ENCODE measurements at places on chromosomes 11 and 22. TPM values are rescaled to one million over a fixed set of nuclear protein-coding genes. Genes with fewer than 3 reads are reported as not detected.

DNA sequence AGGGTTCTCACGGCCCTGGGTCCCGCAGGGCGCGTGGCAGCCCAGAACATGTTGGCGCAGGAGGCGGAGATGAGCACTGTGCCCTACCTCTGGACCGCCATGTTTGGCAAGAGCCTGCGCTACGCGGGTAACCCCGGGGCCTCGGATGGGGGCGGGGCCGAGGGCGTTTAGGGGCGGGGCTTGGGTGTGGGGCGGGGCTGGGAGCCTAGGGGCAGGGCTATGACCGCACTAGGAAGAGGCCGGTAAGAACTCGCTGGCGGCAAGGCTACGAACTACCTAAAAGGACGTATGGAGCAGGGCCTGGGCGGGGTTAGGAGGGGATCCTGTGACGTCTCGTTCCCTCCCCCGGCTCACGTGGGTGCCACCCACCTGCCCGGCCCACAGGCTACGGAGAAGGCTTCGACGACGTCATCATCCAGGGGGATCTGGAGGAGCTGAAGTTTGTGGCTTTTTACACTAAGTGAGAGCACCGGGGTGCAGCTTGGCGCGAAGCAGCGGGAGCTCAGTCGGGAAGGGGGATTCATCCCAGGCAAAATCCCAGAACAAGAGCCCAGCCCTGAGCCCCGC lies 2.8 kb upstream of the LZTR1 start:
- peak; percentile 43 for DNase-seq

DNA sequence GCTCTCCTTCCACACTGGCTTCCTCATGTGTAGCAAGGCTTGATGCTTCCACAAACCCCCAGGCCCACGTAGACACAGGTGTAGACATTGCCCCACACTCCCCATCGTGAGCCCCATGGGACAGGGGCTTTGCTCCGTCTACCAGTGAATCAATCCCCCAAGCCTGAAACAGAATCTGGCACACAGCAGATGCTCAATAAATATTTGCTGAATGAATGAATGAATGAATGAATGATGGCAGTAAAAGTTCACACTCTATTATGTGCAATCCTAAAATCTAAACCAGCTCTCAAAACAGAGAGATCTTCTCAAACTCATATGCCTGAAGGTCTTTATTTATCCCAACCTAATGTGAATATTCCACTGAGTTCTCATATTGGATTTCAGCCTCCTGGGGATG lies 69.9 kb downstream of the MN1 start:
- DNase-seq, result no peak

GRCh38 chr11:132943706-132944568 lies 588.4 kb downstream of the OPCML start:
- no peak for DNase-seq

The MS4A4A gene
- total RNA-seq, result not detected

The KRTAP5-2 gene
- total RNA-seq, result not detected

The TTC36 gene
- 2.3 TPM for total RNA-seq

DNA sequence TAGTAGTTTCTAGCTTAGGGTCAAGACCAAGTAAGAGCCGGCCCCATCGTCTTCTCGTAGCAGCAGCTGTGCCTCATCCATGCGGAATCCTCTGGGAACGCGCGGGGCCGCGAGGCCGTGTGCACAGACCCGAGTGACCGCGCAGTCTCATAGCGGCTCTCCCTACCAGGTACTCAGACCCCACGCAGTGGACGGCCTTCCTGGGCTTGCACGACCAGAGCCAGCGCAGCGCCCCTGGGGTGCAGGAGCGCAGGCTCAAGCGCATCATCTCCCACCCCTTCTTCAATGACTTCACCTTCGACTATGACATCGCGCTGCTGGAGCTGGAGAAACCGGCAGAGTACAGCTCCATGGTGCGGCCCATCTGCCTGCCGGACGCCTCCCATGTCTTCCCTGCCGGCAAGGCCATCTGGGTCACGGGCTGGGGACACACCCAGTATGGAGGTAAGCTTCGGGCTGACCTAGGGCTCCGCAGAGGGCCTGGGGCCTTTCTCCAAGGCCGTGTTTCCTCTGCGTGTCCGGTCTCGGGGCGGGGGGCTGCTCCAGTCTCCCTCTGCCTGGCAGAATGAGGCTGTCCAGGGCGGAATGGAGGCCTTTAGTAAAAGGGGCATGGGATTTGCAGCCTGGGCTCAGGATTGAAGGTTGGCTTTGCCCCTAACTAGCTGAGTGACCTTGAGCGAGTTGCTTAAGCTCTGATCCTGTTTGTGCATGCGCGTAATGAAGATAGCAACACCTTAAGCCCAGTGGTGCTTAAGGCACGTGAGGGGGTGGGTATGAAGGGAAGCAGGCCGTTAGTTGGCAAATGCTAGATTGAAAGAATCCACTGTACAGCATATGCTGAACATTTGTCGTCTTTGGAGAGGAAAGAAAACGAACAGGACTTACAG lies 48.9 kb downstream of the ST14 start:
- DNase-seq, result no peak

DNA sequence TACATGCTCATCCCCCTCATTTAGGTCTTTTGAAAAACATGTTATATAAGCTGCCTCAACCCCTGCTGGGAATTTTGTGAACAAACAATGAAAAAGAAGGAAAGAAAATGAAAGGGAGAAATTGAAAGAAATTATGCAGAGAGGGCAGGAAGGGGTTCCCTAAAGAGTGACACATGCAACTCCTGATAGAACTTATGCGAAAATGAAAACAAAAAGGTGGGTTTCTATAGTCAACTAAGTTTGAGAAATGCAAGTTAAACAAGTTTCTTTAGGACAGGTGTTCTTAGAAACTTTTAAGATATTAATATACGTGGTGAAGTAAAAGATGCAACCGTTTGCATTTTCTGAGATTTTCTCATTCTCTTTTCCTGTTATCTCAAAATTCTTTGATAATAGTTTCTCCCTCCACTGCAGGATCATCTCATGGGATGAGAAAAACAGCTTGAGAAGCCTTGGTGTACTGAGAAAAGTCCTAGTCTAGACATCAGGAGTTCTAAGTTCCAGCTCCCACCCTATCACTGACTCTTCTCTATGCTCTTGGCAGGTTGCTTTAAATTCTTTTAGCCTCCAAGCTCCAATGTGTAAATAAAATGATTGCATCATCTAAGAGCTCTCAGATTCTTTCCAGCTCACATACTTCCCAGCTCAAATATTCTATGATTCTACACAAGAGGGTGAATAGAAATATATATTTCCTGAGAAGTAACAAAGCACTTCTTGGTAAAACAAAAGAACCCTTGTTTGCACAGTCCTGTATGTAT lies 109.2 kb downstream of the FAM76B start:
- peak; percentile 21 for DNase-seq

The CRACR2B gene
- total RNA-seq, result 0.17 TPM

GRCh38 chr22:50305393-50305922 lies 2.0 kb downstream of the PLXNB2 start:
- no peak for DNase-seq

DNA sequence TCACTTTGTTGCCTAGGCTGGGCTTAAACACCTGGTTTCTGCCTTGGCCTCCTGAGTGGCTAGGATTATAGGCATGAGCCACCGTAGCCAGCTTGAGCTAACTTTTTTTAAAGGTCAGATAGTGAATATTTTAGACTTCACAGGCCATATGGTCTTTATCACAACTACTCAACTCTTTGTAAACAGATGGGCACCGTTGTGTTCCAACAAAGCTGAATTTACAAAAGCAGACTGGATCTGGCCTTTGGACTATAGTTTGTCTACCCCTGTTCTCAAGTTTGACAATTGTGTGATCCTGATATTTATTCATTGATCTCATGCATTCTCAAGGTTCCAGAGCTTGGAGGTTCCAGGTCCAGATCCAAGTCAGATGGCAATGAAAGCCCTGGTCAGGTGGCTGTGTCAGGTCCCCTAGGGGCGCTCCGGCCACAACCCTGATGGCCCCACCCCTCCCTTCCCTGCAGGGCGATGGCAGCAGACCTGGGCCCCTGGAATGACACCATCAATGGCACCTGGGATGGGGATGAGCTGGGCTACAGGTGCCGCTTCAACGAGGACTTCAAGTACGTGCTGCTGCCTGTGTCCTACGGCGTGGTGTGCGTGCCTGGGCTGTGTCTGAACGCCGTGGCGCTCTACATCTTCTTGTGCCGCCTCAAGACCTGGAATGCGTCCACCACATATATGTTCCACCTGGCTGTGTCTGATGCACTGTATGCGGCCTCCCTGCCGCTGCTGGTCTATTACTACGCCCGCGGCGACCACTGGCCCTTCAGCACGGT lies 15.8 kb downstream of the P2RY2 start:
- DNase-seq, result no peak

GRCh38 chr11:58776891-58777710 lies 45.4 kb upstream of the GLYAT start:
- no peak for DNase-seq

DNA sequence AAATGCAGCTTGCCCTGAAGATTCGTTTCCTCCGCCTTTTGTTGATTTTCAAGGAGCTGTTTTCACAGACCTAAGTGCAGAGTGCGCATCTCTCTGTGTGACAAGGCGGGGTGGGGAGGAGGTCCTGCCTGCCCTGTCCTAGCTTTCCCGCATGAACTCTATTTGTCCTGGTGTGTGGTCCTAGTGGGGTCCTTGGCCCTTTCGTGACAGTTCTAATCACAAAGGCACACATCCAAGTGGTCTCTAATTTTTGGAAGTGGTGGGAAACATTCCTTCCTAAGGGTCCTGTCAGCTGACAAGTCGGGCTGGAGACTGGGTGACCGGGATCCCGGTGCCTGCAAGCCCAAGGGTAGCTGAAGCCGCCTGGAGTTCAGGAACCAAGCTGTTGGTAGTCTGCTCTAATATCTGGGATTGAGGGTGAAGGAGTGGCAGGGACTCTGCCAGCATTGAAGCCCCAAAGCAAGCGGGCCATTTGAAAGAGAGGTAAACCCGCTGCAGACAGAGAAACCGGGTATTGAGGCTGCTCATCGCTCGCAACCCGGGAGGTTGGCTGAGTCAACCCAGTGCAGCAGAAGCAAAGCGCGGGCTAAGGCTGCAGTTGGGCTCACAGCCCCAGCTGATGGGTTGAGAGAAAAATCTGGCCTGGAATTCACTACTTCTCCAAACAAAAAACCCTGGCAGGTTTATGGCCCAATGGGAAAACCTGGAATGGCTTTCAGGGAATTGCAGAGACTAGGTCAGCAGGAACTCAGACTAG lies 28.1 kb upstream of the FBXO3 start:
- peak; percentile 89 for DNase-seq

The CECR2 gene
- 0.50 TPM for total RNA-seq

- DNase-seq, result no peak
Measured at GRCh38 chr11:44645827-44646226, 80.4 kb downstream of the CD82 start.

DNA sequence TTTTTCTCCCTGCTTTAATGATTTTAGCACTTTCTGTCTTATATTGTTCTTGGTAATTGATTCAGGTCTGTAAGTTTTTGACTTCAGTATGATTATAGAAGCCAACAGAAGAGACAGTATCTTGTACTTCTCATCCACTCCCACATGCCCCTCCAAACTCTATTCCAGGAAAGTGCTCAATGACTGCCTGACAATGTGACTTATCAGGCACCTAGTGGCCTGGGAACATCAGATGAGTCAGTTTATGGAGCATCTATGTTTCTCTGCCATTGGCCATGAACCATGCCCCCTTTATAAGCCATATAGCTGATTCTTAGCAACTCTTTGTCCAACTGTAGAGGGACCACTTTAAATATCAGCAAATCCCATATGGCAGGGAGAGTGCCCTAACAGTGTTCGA lies 179.2 kb upstream of the MTMR2 start:
- DNase-seq, result no peak

The MADD gene
- 23.4 TPM for total RNA-seq

The CLP1 gene
- total RNA-seq, result 19.0 TPM

The CYTH4 gene
- total RNA-seq, result under 0.01 TPM

The TMEM45B gene
- 0.17 TPM for total RNA-seq

DNA sequence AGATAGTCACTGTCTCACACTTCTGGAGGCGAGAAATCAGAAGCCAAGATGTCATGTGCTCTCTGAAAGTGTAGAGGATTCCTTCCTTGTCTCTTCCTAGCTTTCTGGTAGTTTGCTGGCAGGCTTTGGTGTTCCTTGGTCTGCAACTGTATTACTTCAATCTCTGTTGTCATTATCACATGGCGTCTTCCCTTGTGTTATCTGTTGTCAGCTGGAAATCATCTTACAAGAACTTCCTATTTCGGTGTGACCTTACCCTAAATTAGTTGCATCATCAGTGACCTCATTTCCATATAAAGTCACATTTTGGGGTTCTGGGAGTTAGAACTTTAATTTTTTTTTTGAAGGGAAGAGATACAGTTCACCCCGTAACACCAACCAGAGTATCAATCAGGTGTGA lies 3.3 kb upstream of the LIN7C start:
- DNase-seq, result no peak

- no peak for DNase-seq
Measured at GRCh38 chr11:45666648-45667642, 1.5 kb upstream of the CHST1 start.

- DNase-seq, result no peak
Measured at GRCh38 chr22:19543970-19544708, 19.9 kb upstream of the CLDN5 start.

The KDM4E gene
- total RNA-seq, result not detected

The SLN gene
- total RNA-seq, result not detected

The RIMBP3C gene
- total RNA-seq, result not detected

The CRYAB gene
- 110 TPM for total RNA-seq

The NXPE4 gene
- not detected for total RNA-seq

The MRGPRE gene
- 0.83 TPM for total RNA-seq

- no peak for DNase-seq
Measured at GRCh38 chr11:133835593-133836548, 9.4 kb downstream of the SPATA19 start.

DNA sequence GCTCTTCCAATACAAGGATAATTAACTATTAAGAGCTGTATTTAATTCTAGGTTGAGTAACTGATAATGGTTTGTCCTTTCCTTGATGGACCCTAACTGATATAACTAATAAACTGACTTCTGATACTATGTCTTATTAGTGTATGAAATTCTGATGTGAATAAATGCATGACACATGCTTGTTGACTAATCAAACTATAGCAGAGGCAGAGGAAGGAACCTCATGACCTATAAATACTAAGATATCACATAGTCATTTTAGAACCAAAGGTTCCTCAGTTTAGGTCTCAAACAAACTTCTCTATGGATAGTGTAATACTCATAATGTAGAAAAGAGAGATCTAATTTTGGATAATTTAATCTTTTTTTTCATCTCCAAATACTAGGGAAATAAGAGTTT lies 4.8 kb upstream of the HBD start:
- no peak for DNase-seq

The IGSF9B gene
- 0.33 TPM for total RNA-seq

DNA sequence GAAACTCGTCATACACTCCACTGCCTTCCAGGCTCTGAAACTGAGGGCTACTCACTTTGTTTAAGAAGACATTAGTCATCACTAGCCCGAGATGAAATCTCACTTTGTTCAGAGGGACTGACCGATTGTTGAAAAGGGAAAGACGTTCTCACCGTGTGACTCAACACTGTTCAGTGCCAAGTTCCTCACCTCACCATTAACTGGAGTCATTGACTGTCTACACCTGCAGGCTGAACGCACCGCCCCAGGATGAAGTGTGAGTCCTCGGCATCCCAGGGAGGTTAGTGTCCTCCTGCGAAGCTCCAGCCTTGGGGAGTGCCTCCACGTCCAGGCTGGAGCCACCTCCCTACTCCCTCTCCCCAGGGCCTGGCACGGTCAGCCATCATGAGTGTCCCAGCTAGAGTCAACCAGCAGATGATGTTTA lies 30.4 kb downstream of the FADD start:
- peak; percentile 100 for DNase-seq

All from mammary epithelial cell (primary cell).